ENCODE measurements at places on chromosomes 6 and 20.

DNA sequence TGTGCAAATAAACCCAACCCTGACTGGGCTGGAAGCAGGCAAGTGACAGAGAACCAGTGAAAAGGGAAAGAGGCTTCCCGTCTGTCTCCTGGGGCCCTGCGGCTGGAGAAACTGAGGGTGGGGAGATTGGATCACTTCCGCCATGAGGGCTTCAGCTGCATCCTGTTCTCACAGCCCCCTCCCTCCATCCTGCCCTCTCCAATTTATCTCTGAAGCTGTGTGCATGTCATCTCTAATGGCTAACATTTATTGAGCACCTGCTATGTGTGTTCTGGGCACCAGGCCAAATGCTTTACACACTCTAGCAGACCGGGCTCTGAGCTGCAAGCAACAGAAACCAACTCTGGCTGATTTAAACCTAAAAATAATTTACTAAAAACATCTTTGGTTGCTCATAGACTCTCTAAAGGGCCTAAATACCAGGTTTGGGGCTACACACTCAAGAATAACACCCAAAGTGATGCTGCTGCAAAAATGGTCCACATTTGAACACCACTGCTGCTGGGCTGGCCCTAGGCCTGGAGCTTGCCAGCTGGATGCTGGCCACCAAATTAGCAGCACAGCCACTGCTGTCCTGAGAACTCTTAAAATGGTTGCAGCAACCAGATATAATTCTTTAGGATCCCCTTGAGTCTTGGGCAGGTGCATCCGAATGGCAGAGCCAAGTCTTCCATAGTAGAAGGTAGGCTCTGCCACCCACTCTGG, 123.6 kb upstream of the LRFN2 start:
- DNase-seq = no peak

DNA sequence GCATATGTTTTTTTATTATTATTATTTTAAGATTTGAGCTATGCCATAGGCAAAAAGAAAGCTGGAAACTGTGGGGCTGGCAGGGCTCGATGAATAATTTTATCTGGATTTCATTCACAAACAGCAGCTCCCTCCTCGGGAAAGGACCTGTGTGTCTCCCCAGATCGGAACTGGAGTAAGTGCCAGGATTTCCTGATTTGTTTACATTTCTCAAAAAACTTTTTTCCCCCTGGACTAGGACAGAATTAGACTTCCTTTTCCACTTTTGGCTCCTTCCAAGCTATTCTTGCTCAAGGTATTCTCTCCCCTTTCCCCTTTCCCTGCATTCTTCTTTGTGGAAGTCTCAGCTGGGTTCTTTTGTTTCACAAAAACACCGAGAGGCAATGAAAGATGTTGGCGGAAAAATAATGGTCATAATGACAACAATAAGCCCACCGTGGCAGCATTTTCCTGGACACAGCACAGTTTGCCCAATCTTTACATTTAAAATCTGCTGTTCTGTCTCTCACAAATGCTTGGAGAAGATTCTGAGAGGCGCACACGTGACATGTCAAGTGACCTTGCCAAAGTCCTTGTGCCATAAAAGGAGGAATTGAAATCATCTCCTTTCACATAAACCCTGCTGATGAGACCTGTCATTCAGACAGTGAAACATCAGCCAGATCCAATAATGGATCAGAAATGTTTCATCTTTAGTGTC, 85.8 kb upstream of the PREP start:
- no peak for DNase-seq

DNA sequence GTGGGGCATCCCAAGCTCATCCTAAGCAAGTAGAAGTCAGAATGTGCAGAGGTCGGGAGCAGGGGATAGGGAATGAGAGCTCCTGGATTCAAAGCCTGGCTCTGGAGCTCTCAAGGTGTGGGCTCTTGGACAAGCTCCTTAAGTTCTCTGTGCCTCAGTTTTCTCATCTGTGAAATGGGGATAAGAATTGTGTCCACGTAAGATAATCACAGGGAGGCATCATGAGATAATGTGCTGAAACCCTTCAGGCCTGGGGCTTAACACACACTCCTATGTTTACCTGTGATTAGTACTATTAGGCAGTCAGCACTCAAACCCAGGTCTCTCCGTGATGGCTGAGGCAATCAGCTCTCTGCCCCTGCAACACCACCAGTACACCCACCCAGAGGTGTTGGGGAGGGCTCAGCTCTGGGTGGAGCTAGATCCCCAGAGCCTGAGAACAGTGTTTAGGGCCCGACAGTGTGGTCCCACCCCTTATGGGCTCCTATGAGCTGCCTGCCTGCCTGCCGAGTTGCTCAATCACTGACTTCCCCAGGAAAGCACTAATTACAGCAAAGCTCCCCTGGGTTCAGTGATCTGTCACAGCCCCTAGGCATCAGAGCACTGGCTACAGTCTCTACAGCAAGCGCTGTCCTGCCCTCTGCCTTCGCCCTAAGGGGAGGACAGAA, 6.3 kb upstream of the SIRPA start:
- DNase-seq = no peak

- no peak for DNase-seq
These were observed 191.1 kb downstream of the SAMD5 start for GRCh38 chr6:147699637-147700036.

DNA sequence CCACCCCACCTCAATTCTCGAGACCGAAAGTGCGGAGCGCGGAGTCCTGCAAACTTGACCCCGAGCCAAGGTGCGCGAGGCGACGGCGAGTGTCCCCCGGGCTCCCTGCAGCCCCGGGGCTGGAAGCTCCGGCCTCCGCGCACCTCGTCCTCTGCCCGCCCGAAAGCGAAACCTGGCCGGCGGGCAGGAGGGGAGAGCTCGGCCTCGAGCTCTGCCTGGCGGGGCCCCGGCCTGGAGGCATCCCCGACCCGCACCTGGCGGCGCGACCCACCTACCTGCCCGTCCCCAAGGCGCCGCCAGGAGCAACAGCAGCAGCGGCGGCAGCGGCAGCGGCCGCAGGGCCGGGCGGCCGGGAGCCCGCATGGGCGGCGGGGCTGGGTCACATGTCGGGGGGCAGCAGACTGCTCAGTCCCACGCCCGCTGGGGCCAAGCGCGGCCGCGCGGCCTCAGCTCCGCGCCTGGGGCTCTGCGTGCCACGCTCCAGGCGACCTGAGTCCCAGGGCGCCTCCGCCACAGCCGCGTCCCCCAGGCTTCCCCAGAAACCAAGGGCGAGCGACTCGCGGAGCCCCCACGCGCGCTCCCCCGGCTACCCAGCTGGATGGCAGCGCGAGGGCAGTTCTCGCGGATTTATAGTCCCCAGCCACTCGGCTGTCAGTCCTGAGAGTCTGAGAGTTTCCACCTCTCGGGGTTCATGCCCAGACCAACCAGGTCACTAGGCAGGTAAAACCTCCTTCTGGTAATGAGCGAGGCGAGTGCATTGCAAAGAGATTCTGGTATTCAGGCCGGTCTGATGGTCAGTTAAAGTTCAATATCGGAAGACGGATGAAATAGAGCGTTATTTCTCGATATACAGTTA, at the start of gene IL20RA:
Gene IL20RA, minus strand, starts transcription at position 600 of the 856 bp plus-strand sequence. Its CDS starts 237 bp downstream, at position 363.
- DNase-seq = peak; percentile 53
